ENCODE measurements at places on chromosomes 6 and 20.

- peak; percentile 90 for DNase-seq
These were observed at the start of gene MICA for GRCh38 chr6:31403283-31404060. Gene MICA (plus strand): TSS chr6:31403595. CDS start chr6:31403633, 38 bp downstream.

DNA sequence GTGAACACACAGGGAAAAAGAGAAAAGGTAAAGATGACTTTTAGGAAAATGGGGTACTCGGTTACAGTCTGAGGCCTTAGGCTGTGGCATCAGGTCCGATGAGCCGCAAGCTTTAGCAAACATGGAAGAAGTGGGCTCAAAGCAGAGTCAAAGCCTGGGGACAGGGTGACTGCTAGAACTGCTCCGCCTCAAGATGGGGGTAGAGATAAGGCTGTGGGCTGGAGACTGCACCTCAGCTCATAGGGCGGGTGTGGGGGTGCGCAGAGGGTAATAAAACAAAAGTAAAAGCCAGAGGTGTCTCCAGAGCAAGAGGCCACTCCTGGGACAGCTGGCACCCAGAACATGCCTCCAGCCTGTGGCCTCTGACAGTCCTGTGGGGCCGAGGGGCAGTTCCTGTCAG is 21.3 kb upstream of the SYNDIG1 start:
- no peak for DNase-seq

DNA sequence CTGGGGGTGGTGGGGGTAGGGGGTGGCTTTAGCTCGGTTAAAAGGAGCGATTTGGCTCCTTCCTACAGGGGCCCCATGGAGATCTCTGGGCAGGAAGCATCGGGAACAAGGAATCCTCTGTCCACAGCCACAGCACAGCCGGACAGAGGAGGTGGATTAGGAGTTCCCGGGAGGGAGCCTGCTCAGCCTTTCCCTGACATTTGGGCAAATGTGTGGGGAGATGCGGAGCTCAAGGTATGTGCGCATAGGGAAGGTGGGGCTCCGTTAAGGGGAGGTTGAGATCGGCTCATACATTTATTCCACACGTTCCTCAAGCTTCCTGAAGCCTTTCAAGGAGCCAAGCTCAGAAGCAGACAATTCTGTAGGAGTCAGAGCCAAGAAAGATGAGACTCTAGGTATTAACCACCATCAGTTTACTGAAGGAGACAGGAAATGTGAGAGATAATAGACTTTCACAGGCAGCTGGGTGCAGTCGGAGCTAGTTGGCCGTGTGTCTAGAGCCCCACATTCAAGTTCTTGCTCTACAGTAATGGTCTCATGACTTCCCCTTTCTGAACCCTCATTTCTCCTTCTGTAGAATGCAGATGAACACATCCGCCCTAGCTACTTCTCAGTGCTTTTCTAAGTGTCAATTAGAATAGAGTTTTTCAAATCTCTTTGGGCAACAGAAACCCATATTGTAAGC is 40.8 kb upstream of the EPB41L1 start:
- DNase-seq, result no peak

DNA sequence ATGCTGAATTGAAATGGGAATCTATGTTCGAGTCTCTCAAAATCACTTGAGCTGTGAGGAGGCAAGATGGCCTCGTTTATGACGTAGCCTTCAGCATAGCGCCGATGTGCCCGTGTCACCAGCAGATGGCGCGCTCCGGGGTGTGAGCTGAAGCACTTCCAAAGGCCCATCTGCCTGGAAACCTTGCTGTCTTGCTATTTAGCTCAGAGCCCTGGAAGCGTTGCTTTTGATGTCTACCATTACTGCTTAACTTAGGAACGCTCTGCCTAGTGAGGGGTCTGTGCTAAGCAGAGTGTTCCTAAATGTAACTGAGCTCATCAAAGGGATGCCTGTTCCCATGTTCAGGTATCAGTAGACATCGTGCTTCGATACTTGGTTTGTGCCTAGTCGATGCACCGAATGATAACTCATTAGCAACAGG is 67.7 kb downstream of the SYCP2L start:
- peak; percentile 15 for DNase-seq

DNA sequence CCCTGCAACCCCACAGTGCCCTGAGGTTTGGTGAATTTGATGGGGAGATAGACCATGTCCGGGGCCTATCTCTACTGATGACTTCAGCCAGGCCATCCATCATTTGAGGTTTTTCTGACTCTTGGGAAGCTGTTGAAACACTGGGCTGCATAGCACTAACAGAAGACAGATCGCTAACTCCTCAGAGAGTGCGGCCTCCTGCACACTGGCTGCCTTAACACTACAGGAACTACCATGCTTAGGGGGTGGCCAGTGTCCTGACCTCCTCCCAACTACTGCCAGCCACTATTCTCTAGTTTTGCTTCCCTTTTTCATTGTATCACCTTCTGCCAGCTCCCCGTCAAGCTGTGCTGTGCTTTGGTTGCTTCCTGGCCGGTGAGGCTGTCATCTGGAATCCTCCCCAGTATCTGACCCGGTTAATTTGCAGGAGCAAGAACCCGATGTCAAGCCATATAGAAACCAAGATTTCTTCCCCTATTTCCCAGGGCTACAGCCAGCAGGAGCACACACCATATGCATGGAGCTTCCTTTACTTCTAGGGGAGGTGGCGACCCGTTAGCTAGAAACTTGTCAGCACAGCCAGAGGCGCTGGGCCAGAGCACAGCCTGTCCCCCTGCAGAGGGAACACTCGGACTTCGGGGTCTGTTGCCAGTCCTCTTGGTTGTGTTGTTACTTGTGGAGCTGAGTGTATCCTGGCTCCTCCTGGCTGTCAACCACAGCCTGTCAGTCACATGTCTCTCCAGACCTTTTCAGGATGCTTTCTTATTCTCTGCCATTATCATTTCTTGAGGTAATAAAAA is 57.3 kb upstream of the TRAF3IP2 start:
- no peak for DNase-seq

- peak; percentile 33 for DNase-seq
These were observed 8.7 kb downstream of the CST4 start for GRCh38 chr20:23680146-23680545.

DNA sequence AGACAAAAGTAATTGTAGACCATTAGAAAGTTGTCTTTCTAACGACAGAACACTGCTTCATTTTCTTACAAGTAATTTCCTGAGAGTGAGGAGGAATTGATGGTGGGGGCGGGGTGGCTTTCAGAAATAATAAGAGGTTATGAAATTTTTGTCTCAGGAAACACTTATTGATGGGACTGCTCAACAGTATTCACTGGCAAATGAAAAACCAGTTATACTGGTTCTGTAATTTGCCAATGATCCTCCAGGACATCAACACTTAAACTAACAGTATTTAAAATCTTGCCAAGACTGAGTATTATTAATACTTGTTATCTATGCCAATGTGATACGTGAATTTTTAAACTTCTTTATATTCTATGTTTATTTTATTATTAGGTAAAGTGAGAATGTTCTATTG is 41.8 kb upstream of the FUT9 start:
- no peak for DNase-seq

GRCh38 chr20:44835116-44835515 is 24.8 kb upstream of the RIMS4 start:
- no peak for DNase-seq

- DNase-seq, result peak; percentile 72
These were observed 93.1 kb downstream of the PRND start for GRCh38 chr20:4814696-4815252.
